Lower leg skin (tissue), 4 donors: ENCODE measurements at places on chromosomes 11 and 22. TPM values are rescaled to one million over a fixed set of nuclear protein-coding genes. Genes with fewer than 3 reads are reported as not detected.

DNA sequence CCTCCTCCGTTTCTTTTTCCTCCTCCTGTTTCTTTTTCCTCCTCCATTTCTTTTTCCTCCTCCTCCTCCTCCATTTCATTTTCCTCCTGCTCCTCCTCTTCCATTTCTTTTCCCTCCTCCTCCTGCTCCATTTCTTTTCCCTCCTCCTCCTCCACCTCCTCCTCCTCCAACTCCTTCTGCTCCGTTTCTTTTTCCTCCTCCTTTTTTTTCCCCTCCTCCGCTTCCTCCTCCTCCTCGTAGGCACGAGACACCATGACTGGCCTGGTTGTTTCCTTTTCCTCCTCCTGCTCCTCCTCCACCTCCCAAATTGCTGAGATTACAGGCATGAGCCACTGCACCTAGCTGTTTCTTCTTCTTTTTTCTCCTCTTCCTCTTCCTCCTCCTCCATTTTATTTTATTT, 25.6 kb upstream of the DRICH1 start:
- DNase-seq, result no peak

GRCh38 chr11:79342686-79343085, 98.1 kb downstream of the TENM4 start:
- no peak for DNase-seq

The MRPL21 gene
- total RNA-seq, result 54.5 TPM

The APOA5 gene
- total RNA-seq, result not detected

The LINC01488 gene
- total RNA-seq, result not detected
